ENCODE measurements at places on chromosomes 4 and X.

DNA sequence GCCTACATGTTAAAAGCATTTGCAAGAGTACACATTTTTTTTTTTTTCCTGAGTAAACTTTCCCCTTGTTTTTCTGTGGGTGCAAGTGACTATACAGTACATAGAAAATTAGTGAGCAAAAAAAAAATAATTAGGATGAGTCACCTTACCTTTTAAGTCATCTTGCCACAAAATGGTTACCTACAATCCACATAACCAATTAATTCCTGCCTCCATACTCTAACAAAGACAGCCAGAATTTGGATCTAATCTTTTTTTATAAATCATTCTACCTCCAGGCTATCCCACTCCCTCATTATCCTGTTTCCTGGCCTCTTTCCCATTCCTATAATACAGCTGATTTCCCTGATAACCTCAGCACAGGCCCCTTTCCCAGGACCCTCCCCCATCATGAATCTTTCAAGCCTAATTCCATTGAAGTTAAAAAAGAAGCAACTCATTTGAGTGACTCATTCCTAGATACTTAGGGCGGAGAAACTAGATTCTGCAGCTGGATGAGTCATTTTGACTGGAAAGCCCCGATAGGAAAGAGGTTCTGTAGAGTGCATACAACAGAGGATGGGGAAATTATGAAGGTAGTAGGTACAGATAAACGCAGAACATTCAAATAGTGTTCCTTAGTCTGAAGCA lies 128.2 kb downstream of the C4orf51 start:
- DNase-seq = no peak
- peak overlapping the region; percentile 12 for H3K27ac ChIP-seq
- no peaks in the 10 kb centered on the region for H3K27me3 ChIP-seq
- peaks cover 5% of the 10 kb centered on the region for H3K4me1 ChIP-seq
- H3K36me3 ChIP-seq = peaks cover 2% of the 10 kb centered on the region
- H3K4me3 ChIP-seq = no peak overlapping the region

GRCh38 chr4:187814737-187815465 lies 180.7 kb upstream of the ZFP42 start:
- no peaks in the 10 kb centered on the region for H3K4me1 ChIP-seq
- DNase-seq = no peak
- H3K4me3 ChIP-seq = peak overlapping the region; percentile 1
- no peaks in the 10 kb centered on the region for H3K27me3 ChIP-seq
- no peak overlapping the region for H3K27ac ChIP-seq
- no peaks in the 10 kb centered on the region for H3K36me3 ChIP-seq

DNA sequence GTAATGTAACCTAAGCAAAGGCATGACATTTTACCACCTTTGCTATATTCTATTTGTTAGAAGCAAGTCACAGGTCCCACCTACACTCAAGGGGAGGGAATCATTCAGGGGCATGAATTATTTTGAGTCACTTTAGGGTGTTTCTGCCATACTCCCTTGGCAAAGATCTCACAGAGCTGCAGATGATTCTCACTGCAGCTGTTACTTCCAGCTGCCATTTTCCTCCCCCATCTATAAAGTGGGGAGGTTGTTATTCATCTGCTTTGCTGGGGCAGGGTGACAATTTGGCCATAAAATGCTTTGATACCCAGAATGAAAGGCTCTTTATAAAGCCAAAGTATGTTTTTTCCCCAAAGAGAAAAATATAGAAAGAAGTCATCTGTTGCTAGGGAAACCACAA lies 136.5 kb upstream of the SMIM31 start:
- no peak overlapping the region for H3K27ac ChIP-seq
- no peaks in the 10 kb centered on the region for H3K36me3 ChIP-seq
- H3K4me3 ChIP-seq = no peak overlapping the region
- no peaks in the 10 kb centered on the region for H3K4me1 ChIP-seq

DNA sequence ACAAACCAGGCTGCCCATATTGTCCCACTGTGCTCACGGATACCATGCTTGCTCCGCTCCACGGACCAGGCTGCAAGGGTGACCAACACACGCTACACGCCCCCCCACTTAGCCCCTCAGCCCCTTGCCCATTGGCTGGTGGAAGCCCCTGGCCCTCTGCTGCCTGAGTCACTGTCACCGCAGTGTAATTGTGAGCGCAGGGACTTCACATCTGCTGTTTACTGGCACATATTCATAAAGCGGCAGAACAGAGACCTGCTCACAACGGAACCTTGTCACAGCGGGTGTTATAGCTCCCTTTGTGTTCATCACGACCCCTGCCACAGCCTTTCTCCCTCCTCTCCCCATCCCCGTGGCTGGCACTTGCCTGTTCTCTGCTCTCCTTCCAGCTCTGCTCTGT lies 83.7 kb downstream of the PSAPL1 start:
- no peak for DNase-seq
- no peak overlapping the region for H3K27ac ChIP-seq
- peaks cover 32% of the 10 kb centered on the region for H3K27me3 ChIP-seq

- H3K27me3 ChIP-seq = peaks cover 19% of the 10 kb centered on the region
- peaks cover 3% of the 10 kb centered on the region for H3K4me1 ChIP-seq
- DNase-seq = no peak
- no peak overlapping the region for H3K4me3 ChIP-seq
- H3K27ac ChIP-seq = no peak overlapping the region
Measured at GRCh38 chr4:119103263-119103662, 32.4 kb upstream of the MYOZ2 start.

DNA sequence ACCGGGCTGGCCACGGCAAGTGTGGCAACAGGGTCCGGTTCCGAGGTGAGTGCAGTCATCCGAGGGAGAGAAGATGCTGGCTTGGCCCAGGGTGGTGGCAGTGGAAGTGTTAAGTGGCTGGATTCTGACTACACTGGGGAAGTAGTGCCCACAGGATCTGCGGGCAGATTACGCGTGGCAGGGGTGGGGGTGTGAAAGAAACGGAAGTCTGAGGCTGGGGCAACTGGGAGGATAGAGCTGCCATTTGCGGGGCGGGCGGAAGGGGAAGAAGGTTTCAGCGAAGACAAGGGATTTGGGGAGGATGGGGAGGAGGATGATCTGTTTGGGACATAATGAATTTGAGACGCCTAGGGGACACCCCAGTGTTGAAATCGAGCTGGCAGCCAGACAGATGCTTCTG lies 5.3 kb downstream of the RS1 start:
- peaks cover 5% of the 10 kb centered on the region for H3K27me3 ChIP-seq
- H3K4me3 ChIP-seq = no peak overlapping the region
- DNase-seq = no peak
- no peak overlapping the region for H3K27ac ChIP-seq
- H3K4me1 ChIP-seq = peaks cover 7% of the 10 kb centered on the region
